ENCODE measurements at places on chromosomes 3 and 15.

GRCh38 chr3:9204253-9204992 is 45.0 kb downstream of the SRGAP3 start:
- no peak for DNase-seq

- no peak for DNase-seq
These were observed 44.6 kb upstream of the VILL start for GRCh38 chr3:37945807-37946530.

DNA sequence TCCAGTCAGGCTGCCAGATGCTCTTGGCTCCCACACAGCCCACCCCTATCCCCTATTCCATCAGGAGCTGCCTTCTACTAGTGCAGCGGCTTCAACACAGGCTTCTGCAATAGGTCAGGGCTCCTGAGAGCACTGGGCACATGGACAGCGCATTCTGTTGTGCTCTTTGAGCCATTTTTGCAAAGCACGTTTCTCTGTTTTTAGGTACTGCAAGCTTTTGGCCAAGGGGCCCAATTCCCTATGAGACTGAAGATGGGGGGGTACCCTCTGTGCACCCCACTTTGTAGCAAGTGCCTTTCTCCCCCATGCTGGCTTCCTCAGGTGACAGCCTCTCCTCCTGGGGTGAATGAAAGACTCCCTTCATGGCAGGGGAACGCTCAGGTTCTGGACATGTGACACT is 31.2 kb downstream of the CHDH start:
- DNase-seq = no peak

DNA sequence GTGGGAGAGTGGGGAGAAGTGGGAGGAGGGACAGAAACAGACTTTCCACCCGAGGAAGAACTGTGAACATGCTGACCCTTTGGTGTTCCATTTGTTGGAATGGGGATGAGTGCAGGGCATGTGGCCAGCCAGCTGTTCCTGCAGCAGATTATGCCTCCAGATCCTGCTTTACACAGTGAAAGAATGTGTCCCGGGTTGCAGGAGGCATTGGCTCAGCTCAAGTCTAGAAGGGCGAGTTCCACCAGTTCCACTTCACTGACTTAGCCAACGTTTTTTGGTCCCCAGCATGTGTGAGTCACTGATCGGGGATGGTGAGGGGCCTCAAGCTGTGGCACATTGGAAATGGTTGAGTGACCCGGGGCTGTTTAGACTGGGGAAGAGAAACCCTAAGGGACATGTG is 307.0 kb upstream of the ROPN1 start:
- DNase-seq = no peak
